NCI-H2171 (cell line): ENCODE measurements at places on chromosomes 7 and 10.

GRCh38 chr7:31758755-31759154 lies 71.7 kb downstream of the PPP1R17 start:
- no peak for DNase-seq

DNA sequence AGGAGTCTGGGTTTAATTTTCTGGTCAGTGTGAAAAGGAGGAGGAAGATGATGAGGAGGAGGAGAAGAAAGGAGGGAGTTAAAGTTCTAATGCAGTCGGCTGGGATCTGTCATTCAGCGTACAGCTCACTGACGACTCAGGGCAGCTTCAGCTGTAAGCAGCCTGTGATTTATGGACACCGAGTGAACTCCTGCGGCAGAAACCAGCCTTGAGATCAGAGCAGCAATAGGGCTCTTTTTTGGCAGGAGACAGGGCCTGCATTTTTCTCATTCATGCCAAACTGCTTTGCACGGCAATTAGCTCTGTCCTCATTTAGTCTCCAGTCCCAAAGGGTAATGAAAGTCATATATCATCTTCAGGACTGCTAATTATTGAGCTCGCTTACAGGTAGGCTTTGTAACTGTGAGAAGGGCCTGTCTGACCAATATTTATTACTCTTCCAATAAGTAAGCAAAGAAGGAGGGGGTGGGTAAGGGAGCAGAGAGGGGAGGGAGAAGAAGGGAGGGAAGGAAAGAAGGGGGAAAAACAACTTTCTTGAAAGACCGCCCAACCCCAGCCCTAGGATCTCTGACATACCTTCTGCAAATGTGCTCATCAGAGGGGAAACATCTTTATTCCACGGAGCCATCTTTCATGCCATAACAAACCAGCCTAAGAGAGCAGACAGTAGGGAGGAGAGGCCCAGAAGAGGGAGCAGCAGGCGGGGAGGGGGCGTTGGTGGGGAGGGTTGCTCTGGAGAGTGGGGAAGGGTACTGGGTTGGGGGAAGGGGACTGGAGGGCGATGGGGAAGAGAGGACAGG lies 48.1 kb upstream of the COMTD1 start:
- DNase-seq, result no peak

- no peak for DNase-seq
These were observed 98.3 kb upstream of the DDC start for GRCh38 chr7:50663396-50664102.

DNA sequence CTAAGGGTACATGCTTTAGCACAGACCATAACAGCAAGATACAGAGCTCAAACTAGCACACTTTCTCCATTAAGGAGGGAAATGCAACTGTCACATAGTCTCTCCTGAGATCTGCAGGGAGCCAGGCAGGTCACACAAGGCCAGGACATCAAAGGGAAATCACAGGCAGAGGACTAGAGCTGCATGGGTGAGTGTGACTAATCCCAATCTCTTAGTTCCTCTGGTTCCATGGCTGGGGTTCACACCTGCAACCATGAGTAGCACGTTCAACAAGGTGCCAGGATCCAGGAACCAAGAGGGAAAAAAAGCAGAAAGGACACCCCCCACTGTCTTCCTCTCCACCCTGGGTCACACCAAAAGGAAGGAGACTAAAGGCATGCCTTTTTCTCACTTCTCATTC lies 296.5 kb upstream of the STEAP1 start:
- no peak for DNase-seq

- DNase-seq, result no peak
These were observed 89.1 kb downstream of the MMRN2 start for GRCh38 chr10:86868353-86868752.

DNA sequence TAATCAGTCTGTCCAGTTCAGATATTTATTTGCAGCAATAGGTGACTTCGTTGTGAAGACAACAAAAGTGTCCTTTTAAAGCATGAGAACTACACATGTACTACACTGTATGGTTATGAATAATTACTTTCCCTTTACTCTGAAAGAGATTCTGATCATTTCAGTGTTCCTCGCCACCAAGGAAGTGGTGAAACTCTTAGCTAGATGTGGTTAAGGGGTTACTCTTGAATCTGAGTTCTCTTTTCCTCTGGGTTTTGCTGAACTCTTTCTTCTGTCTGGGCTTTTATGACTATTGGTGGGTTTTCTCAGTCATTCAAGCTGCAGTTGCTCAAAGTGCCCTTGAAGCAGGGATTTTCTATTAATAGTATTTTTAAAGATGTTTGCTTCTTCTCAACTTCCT lies 127.9 kb upstream of the SEM1 start:
- no peak for DNase-seq

- DNase-seq, result no peak
These were observed 3.9 kb upstream of the MLLT10 start for GRCh38 chr10:21530168-21530567.

GRCh38 chr7:101620991-101621390 lies 8.1 kb downstream of the MYL10 start:
- DNase-seq, result no peak

GRCh38 chr10:93006435-93007039 lies 54.1 kb upstream of the CYP26C1 start:
- DNase-seq, result no peak

DNA sequence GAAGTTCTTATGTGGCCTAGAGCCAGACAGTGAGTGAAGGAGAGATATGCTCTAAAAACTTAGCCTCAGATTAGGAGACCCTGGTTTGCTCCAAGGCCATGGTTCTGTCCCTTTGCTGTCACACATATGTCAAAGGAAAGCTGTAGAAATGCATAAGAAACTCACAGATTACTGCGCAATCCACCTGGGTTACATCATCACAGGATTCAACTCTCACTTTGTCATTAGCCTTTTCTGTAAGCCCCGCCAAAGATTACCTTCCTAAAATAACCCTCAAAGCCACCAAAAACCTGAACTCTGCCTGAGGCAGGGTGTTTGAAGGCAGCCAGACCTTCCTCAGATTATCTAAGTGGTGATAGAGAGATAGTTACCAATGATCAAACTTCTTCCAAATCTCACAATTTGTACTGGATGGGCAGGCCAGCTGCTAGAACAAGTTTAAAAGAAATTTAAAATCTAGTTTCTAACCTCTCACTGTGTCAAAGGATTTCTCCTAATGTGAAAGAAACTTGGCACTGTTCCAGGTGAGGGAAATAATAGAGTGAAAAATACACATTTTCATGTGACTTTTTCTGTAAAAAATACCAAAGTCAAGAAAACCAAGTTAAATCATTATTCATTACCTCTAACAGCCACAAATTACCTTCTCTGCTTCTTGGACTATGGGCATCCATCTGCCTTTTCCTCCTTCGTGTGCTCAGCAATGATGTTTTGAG lies 567.2 kb downstream of the SUGCT start:
- no peak for DNase-seq

GRCh38 chr10:6617309-6618076 lies 37.4 kb upstream of the PRKCQ start:
- no peak for DNase-seq

DNA sequence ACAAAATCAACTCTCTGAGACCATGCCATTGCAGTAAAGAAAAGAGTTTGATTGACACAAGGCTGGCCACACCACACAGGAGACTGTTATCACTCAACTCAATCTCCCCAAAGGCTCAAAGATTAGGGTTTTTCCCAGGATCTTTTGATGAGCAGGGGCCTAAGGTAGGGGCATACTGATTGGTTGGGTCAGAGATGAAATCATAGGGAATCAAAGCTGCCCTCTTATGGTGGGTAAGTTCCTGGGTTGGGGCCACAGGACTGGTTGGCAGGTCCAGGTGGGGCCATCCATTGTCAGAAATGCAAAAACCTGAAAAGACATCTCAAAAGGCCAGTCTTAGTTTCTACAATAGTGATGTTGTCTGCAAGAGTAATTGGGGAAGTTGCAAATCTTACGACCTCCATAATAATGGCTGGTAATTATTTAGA lies 91.6 kb downstream of the AKR1D1 start:
- no peak for DNase-seq

- no peak for DNase-seq
These were observed 73.6 kb downstream of the PODXL start for GRCh38 chr7:131482800-131483199.

DNA sequence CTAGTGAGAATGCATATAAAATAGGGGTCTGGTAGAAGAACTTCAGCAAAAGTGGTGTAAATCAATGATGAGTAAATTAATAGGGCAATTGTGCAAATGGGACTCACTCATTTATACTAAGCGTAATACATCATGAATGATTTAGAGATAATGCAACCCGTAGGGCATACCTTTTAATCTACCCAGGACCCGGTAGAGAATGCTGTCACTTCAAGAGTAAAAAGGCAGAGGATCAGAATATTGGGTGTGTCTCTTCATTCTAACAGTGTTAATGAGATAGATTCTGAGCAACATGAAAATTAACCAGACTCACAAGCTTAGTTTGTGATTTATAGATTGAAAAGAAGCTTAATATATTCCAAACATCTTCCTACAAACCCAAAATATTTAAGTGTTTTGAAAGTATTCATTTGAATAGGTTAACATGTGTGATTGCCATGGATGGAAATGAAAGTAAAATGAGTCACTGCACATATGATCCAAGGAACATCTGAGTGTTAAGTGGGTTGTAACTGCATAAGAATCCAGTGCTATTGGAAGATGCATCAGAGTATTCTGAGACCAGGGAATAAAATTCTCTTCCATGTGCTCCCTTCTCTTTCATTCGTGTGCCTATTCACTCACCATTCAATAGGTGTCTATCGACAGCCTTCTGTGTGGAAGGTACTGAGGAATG lies 690.6 kb downstream of the AUTS2 start:
- no peak for DNase-seq

DNA sequence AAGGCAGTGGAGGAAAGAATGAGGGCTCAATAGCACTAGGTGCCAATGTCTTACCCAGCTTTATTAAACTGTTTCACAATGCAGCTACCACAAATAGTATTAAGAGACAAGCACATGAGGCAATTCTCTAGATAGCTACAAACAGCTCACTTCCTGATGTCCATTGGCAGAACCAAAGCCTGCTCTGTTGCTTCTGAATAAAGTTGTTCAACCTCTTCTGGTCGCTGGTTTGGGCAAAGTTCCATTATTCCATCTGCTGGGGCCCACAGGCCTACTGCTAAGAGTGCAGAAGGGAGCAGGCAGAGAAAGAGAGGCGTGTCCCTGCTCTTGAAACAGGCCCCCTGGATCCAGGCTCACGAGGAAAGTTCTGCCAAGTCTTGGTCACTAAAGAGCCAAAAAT lies 173.9 kb downstream of the ZNF438 start:
- DNase-seq, result no peak

- DNase-seq, result no peak
These were observed 11.9 kb downstream of the ZCCHC24 start for GRCh38 chr10:79433324-79434222.

DNA sequence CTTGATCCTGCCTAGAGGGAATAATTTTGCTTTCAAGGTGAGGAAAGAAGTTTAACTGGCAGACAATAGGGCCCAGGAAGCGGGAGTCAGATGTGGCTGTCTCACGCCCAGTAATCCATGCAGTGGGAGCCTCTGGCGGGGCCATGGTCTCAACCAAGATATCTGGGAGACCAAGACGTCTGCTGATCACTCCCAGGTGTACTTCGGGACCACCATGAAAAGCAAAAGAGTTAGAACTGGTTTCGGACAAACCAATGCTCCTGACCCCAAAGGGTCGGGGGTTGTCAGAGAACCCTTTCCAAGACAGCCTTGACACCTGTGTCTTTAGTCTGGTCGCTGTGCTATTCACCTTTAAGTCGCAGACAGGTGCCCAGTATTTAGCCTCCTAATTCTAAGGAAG lies 256.9 kb upstream of the MBL2 start:
- DNase-seq, result no peak

DNA sequence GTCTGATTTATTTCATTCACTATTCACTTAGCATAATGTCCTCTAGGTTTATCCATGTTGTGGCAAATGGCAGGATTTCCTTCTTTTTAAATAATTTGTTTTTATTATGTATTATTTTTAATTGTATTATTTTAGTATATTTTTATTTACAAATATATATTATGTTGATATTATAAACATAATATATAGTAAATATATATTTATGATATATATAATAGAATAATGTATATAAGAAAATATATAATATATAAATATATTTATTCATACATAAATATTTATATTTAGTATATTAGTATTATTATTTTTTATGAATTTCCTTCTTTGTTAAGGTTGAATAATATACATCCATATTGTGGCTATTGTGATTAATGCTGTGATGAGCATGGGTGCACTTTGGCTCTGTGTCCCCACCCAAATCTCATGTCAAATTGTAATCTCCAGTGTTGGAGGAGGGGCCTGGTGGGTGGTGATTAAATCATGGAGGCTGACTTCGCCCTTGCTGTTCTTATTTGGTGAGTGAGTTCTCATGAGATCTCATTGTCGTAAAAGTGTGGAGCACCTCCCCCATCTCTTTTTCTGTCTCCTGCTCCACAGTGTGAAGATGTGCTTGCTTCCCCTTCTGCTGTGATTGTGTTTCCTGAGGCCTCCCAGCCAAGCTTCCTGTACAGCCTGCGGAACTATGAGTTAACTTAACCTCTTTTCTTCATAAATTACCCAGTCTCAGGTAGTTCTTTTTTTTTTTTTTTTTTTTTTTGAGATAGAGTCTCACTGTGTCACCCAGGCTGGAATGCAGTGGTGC lies 52.3 kb upstream of the CYP2C18 start:
- no peak for DNase-seq

DNA sequence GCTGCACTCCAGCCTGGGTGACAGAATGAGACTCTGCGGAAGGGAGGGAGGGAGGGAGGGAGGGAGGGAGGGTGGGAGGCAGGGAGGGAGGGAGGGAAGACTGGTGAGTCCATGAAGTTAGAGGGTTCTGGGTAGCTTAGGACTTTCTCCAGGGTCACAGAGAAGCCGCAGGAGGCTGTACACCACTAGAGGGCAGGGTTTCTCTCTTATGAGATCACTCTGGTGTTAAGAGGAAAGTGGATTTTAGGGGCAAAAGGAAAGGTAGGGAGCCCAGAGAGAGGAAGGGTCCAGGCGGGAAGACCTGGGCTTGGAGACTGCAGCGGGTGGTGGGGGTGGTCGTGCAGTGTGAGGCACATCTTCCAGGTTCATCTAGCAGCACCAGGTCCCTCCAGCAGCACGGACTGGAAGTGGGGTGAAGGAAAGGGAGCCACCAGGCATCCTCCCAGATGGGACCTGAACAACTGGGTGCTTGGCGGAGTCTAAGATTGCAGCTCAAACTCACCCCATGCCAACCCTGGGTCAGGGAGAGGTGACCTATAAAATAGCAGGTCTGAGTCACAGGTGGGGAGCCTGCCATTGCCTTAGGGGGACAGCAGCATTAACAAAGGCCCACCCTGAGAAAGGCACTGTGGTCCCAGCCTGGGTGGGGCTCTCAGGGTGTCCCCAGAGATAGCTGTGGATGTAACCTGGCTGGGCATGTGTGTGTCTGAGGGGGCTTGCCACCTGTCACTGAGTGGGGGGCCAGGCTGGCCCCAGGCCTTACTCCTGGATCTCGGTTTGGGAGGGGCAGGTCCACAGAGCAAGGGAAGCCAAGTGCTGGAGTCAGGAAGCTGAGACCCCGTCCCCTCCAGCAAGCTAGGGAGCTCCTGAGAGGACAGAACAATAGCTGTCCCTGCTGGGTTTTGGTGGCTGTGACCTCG lies 48.5 kb upstream of the SLC29A3 start:
- DNase-seq, result peak; percentile 23
